ENCODE measurements at places on chromosomes 7 and 10.

GRCh38 chr7:117338020-117338419, 15.2 kb upstream of the WNT2 start:
- no peak for DNase-seq

DNA sequence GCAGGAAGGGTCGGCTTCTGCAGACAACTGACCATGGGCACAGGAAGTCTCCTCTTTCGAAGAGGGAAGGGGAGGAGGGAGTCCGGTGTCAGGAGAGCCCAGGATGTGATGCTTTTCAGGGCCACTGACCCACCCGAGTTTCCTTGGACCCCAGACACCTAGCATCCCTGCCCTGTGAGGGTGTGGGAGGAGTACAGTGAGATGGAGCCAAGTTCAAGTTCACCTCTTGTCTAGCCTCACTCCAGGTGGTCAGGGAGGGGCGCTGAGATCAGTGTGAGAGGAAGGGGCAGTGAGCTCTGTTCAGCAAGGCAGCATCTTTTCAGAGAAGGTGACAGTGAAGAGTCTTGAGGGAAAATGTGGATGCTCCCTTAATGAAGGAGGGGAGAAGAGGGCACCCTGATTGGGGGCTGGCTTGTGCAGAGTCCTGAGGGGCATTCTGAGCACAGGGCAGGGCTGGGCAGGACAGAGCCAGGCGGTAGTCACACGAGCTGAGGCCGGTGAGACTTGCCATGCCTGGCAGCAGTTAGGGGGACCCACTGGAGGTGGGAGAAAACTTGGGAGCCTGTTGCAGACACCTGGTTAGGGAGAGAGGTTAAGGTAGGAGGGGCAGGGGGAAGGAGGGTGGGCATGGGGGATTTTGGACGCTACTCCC, 49.7 kb downstream of the ADCY1 start:
- no peak for DNase-seq

DNA sequence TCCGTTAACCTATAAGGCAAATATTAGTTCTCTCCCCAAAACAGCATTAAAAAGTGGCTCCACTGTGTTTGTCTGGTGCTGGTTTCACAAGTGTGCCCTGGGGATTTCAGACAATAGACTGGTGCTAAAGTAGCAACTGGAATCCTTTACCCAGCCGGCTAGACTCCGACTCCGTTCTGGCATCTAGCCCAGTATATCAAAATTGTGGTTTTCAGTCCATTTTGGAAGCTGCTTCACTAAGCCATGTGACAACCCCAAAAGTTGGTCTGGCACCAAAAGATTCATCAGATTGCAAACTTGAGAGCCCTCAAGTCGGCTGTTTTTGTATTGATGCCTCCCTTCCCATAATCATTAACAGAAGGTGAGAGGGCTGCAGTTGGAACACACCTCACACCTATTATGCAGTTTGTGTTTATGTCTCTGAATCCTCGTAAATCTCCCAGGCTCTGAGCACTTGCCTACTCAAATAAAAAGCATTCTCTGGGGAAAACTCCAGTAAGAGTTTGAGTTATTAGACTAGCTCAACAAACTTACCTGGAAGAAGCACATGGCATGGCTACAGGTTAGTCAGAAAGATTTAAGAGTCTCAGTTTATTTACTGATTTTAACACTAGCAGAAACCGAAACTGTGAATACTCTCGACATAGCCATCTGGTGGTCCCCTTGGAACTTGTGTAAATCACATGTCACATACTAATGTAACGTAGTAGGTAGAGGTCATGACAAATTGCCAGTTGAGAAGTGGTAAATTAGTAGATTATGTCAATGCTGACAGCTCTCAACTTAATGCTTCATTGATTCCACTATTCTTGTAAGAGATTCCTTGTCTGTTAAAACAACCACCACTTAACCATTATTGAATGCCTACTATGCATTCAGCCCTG, 14.8 kb upstream of the WNT16 start:
- no peak for DNase-seq

- DNase-seq: no peak
These were observed 4.4 kb downstream of the CALML3 start for GRCh38 chr10:5528989-5529701.

GRCh38 chr10:113169853-113170460, 219.9 kb downstream of the TCF7L2 start:
- no peak for DNase-seq

DNA sequence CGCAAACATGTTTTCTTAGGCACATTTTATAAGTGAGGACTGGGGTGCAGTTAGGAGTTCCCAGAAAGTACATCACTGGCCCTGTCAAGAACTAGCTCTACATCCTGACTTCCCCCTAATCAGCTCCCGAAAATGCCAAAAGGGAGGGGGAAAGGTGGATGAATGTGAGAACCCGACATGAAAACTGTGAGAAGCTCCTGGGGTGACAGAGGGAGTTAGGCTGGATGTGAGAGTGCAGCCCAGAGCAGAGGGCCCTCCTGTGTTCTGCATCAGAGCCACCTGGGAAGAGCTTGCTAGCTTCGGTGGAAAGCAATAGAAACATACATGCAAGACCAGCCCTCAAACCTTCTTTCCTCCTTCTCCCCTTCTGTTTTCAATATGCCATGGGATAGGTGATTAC, 30.5 kb upstream of the SEM1 start:
- DNase-seq: no peak

DNA sequence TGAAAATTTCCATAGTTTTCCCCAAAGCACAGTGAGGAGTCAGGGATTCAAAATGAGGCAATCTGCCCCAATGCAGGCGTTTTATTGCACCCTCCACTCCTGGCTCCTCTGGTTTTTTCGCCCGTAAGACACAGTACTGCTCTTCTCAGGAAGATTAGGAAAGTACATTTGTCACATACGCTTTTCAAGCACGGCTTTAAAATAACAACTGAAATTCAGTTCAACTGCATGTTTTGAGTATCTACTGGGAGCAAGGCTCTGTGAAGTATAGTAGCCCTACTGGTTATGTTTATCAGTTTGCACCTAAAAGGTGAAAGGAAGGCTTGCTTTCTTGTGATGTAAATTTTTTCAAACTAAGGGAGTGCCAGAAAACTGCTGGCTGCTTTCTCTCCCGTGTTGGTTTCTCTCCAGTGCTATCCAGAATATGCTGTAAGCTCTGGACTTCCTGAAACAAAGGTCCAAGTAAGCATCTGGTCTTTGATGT, 1.9 kb upstream of the SGMS1 start:
- peak; percentile 17 for DNase-seq

GRCh38 chr10:69428165-69428564, 11.4 kb upstream of the TACR2 start:
- DNase-seq: no peak

GRCh38 chr7:128770233-128770632, 5.4 kb downstream of the OPN1SW start:
- DNase-seq: no peak

- DNase-seq: no peak
These were observed 214.0 kb upstream of the CHRM2 start for GRCh38 chr7:136654406-136654805.

DNA sequence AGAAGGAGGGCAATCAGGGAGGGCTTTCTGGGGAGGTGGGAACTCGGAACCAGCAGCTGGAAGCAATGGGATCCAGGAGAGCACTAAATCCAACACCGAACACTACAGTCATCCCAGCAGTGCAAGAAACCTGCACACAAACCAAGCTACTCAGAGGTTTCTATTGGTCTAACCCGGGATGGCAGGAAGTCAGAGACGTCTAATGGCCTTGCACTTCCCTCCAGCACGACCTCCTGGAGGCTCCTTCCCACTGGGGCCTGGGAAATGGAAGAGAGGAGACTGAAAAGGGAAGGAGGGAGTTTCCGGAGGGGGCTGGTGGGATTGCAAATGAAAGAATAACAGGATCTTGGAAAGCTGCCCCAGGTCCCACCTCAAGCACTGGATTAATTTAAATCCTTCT, 56.3 kb downstream of the TEX36 start:
- no peak for DNase-seq

DNA sequence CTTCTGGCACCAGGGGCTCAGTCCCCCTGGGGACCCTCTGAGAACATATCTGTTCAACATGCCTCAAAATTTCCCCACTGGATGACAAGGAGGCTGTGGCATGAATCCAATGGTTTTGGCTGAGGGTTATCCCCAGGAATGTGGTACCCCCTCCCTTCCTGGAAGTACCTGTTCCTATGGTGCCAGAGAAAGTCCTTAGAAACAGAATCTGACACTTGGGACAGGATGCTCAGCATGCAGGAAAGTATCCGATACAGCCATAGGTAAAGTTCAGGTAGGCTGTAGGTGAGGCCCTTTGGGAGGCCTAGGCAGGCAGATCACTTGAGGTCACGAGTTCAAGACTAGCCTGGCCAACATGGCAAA, 42.7 kb upstream of the A1CF start:
- no peak for DNase-seq
